Suprapubic skin (tissue), 4 donors: ENCODE measurements at places on chromosomes 16 and 17. TPM values are rescaled to one million over a fixed set of nuclear protein-coding genes. Genes with fewer than 3 reads are reported as not detected.

GRCh38 chr16:17227278-17227677, 243.5 kb downstream of the XYLT1 start:
- no peaks in the 10 kb centered on the region for H3K27me3 ChIP-seq
- H3K4me1 ChIP-seq: peaks cover 28% of the 10 kb centered on the region
- no peak overlapping the region for H3K27ac ChIP-seq
- DNase-seq: no peak
- H3K36me3 ChIP-seq: no peaks in the 10 kb centered on the region
- H3K4me3 ChIP-seq: no peak overlapping the region

DNA sequence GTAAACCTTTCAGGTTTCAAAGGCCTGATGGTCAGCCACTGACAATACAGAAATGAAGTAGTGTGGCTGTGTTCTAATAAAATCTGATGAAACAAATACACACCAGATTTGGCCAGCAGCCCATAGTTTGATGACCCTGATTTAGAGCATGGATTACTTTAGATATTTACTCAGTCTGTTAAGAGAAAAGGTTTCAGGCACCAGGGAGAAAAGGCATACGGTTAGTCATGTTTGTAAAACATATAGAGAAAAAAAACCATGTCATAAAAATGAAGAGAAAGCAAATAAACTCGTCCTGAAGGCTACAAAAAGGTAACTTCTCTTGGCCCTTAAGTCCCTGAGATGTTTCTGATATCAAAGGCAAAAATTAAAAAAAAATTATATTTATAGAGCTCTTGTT, 112.1 kb downstream of the ADAMTS18 start:
- no peak overlapping the region for H3K4me3 ChIP-seq
- DNase-seq: no peak
- no peaks in the 10 kb centered on the region for H3K36me3 ChIP-seq
- H3K27me3 ChIP-seq: no peaks in the 10 kb centered on the region

GRCh38 chr17:28763137-28763799, 19.5 kb downstream of the TRAF4 start:
- peaks cover 45% of the 10 kb centered on the region for H3K36me3 ChIP-seq
- no peaks in the 10 kb centered on the region for H3K27me3 ChIP-seq
- H3K4me3 ChIP-seq: no peak overlapping the region
- no peak for DNase-seq
- no peak overlapping the region for H3K27ac ChIP-seq
- H3K4me1 ChIP-seq: peaks cover 13% of the 10 kb centered on the region

- no peak overlapping the region for H3K27ac ChIP-seq
- peaks cover 13% of the 10 kb centered on the region for H3K4me1 ChIP-seq
- H3K4me3 ChIP-seq: no peak overlapping the region
- no peak for DNase-seq
- no peaks in the 10 kb centered on the region for H3K36me3 ChIP-seq
Observed at GRCh38 chr16:85698935-85699558, 10.3 kb upstream of the GINS2 start.

DNA sequence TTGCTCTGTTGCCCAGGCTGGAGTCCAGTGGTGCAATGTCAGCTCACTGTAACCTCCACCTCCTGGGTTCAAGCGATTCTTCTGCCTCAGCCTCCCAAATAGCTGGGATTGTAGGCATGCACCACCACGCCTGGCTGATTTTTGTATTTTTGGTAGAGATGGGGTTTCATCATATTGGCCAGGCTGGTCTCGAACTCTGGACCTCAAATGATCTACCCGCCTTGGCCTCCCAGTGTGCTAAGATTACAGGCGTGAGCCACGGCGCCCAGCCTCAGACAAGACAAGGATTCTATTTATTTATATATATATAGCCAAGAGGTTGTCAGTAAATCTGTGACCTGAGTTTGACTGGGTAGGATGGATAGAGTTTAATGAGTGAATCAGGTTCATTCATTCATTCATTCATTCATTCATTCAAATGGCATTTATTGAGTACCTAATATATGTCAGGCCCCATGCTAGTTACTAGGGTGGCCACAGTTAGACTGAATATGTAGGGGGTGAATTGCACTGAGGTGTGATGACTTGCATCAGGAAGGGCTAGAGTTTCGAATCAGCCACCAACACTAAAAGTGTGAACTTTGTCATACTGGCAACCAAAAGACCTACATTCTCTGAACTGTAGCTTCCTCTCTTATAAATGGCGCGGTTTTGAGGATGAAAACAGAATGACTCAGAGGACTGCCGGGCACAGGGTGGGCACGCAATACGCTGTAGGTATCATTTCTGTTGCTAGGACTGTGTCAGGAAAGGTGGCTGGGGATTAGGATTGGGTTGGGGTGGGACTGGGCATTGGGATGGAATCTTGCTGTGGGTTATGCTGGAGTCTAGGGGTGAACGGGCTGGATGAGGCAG, 37.8 kb downstream of the ITGAE start:
- H3K27ac ChIP-seq: no peak overlapping the region
- DNase-seq: no peak
- H3K4me3 ChIP-seq: no peak overlapping the region
- H3K36me3 ChIP-seq: no peaks in the 10 kb centered on the region

GRCh38 chr16:64696866-64697265, 425.0 kb downstream of the CDH11 start:
- no peaks in the 10 kb centered on the region for H3K27me3 ChIP-seq
- no peak overlapping the region for H3K4me3 ChIP-seq
- H3K27ac ChIP-seq: no peak overlapping the region
- no peaks in the 10 kb centered on the region for H3K4me1 ChIP-seq

DNA sequence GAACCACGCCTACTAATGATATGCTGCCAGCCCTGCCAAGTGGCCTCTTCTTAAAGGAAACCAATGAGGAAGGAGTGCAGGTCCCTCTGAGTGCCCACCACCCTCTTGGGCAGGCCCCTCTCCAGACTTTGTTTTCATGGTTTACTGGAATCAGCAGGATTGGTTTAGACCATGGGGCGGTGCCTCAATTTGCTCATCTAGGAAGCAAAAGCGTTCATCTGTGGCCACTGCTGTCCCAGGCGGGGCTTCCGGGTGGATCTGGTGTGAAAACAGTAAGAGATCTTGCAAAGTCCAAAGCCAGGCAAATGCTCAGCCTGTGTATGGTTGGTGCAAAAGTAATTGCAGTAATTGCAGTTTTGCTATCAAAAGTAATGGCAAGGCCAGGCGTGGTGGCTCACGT, 71.3 kb downstream of the AMFR start:
- peak; percentile 49 for DNase-seq
- H3K36me3 ChIP-seq: no peaks in the 10 kb centered on the region
- no peaks in the 10 kb centered on the region for H3K27me3 ChIP-seq
- peaks cover 17% of the 10 kb centered on the region for H3K4me1 ChIP-seq
- H3K27ac ChIP-seq: no peak overlapping the region
- no peak overlapping the region for H3K4me3 ChIP-seq

DNA sequence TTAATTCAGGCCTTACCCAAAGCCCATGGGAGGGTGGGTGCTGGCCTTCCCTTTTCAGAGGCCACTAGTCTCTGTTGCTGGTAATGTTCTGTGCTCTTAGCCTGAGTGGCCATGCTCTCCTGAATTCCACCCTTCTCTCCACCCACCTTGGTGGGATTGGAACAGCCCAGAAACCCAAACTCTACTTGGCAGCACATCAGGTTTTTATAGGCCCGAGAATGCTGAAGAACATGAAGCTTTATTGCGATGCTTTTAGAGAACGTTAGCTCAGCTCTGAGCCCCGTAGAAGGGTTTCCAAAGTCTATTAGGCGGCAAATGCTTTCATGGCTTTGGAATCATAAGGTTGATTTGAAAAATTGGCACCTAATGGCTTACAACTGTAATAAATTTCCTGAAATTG, 209.3 kb downstream of the MSI2 start:
- H3K27me3 ChIP-seq: no peaks in the 10 kb centered on the region
- no peaks in the 10 kb centered on the region for H3K36me3 ChIP-seq
- no peak overlapping the region for H3K4me3 ChIP-seq
- no peaks in the 10 kb centered on the region for H3K4me1 ChIP-seq

DNA sequence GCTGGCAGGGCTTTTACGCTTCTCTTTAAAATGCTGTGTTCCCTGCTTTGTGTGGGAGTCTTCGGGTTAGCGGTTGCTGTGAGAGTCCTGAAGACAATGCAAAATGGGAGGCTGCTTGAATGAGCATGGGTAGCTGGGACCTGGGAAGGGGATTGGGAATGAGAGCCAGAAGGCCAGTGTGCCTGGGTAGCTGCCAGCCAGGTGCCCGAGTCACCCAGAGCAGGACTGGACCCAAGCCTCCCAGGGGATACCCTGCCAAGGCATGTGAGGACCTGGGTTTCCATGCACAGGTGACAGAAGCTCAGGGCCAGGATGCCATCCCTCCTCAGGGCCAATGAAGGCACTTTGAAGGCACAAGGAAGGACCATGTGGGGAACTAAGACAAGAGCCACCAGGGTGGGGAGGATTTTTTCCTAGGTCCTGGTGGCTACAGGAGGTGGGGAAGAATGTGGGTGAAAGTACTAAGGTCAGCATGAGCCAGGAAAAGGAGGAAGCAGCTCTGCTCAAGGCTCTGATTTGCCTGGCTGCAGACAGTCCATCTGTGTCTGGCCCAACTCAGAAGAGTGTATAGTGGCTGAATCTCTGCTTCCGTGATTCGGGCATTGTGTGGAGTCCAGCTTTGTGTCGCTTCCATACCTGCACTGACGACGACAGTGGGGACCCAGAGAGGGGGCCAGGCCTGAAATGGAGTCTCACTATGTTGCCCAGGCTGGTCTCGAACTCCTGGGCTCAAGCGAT, 20.5 kb downstream of the TMEM94 start:
- no peak overlapping the region for H3K4me3 ChIP-seq
- peaks cover 27% of the 10 kb centered on the region for H3K36me3 ChIP-seq
- no peaks in the 10 kb centered on the region for H3K27me3 ChIP-seq
- DNase-seq: no peak
- H3K27ac ChIP-seq: no peak overlapping the region
- peaks cover 32% of the 10 kb centered on the region for H3K4me1 ChIP-seq

DNA sequence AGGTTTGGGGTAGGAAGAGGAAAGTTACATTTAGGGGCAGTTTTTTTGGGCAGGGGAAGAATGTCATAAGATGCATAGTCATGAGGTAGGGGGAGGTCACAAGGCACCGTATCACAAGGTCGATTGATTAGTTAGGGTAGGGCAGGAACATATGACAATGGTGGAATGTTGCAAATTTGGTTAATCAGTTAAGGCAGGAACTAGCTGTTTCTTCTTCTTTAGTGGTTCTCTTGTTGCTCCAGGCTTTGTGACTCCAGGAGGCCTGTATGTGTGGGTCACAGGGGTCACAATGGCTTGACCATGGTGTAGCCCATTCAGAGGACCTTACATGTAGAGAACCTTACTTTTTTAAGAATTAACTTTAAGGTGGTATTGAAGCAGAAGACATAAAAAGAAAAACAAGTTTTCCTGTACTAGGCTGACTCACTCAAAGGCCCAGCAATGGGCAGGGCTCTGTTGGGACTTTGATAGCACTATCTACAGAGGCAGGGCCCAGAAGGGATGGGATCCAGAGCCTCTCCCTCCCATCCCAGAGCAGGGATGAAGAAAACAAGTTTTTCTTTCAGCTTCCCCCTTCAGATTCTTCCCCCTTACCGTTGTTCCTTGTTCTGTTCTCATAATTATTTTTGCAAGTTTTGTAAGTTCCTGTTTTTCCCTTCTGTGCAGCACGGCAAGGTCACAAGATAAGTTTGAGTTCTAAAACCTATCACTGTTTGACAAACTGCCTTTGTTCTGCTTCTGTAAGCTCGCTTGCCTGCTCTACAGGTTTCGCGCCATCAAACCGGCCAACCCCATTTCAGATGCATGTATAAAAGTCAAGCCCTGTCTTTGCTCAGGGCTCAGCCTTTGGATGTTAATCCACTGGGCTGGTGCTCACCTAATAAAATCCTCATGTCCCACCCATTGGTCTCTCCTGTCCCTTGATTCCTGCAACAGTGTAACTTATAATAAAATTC, 45.8 kb upstream of the ATF7IP2 start:
- H3K4me1 ChIP-seq: no peaks in the 10 kb centered on the region
- no peak overlapping the region for H3K4me3 ChIP-seq
- no peaks in the 10 kb centered on the region for H3K27me3 ChIP-seq
- no peaks in the 10 kb centered on the region for H3K36me3 ChIP-seq
- H3K27ac ChIP-seq: no peak overlapping the region

- H3K27ac ChIP-seq: no peak overlapping the region
- H3K27me3 ChIP-seq: peaks cover 4% of the 10 kb centered on the region
- no peaks in the 10 kb centered on the region for H3K4me1 ChIP-seq
Observed at GRCh38 chr17:41383690-41384089, 1.6 kb upstream of the KRT34 start.

GRCh38 chr16:67773569-67774456, 32.5 kb downstream of the RANBP10 start:
- H3K27ac ChIP-seq: no peak overlapping the region
- no peak for DNase-seq
- H3K4me3 ChIP-seq: no peak overlapping the region
- H3K36me3 ChIP-seq: peaks cover 9% of the 10 kb centered on the region

DNA sequence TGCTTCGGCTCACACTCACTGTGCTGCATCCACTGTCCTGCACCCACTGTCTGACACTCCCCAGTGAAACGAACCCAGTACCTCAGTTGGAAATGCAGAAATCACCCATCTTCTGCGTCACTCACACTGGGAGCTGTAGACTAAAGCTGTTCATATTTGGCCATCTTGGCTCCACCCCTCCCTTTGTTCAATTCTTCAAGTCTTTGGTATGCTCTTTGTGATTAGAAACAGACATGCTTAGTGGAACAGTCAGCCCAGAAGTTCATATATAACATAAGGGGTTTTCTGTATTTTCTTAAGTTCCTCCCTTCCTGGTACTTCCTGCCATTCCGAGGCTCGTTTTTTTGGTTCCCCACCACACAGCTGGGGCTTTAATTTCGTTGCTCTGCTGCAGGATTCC, 398.5 kb upstream of the DYNLRB2 start:
- no peak overlapping the region for H3K4me3 ChIP-seq
- H3K27me3 ChIP-seq: peaks cover 2% of the 10 kb centered on the region
- H3K36me3 ChIP-seq: no peaks in the 10 kb centered on the region
- DNase-seq: no peak
- H3K4me1 ChIP-seq: no peaks in the 10 kb centered on the region

- no peak overlapping the region for H3K27ac ChIP-seq
- H3K4me3 ChIP-seq: no peak overlapping the region
- peaks cover 8% of the 10 kb centered on the region for H3K4me1 ChIP-seq
- H3K36me3 ChIP-seq: no peaks in the 10 kb centered on the region
- peaks cover 44% of the 10 kb centered on the region for H3K27me3 ChIP-seq
- no peak for DNase-seq
Observed at GRCh38 chr17:44983563-44983962, 15.5 kb upstream of the C1QL1 start.

- peaks cover 33% of the 10 kb centered on the region for H3K36me3 ChIP-seq
- H3K4me3 ChIP-seq: no peak overlapping the region
- H3K27me3 ChIP-seq: no peaks in the 10 kb centered on the region
- peaks cover 24% of the 10 kb centered on the region for H3K4me1 ChIP-seq
Observed at GRCh38 chr17:21171309-21171922, 42.5 kb downstream of the TMEM11 start.

GRCh38 chr17:27997044-27997401, 45.5 kb upstream of the NLK start:
- no peaks in the 10 kb centered on the region for H3K4me1 ChIP-seq
- no peak for DNase-seq
- no peak overlapping the region for H3K4me3 ChIP-seq
- H3K27me3 ChIP-seq: peaks cover 9% of the 10 kb centered on the region
- H3K27ac ChIP-seq: no peak overlapping the region
- no peaks in the 10 kb centered on the region for H3K36me3 ChIP-seq

Gene ZNF597
- total RNA-seq: 1.5 TPM

Gene AXIN2
- 9.8 TPM for total RNA-seq

Gene NOG
- total RNA-seq: not detected

Gene GFOD2
- 18.3 TPM for total RNA-seq

Gene GPR179
- total RNA-seq: not detected

Gene HOXB9
- total RNA-seq: 0.42 TPM

Gene RUNDC3A
- total RNA-seq: 14.1 TPM
